ENCODE measurements at places on chromosomes 2 and 18.

DNA sequence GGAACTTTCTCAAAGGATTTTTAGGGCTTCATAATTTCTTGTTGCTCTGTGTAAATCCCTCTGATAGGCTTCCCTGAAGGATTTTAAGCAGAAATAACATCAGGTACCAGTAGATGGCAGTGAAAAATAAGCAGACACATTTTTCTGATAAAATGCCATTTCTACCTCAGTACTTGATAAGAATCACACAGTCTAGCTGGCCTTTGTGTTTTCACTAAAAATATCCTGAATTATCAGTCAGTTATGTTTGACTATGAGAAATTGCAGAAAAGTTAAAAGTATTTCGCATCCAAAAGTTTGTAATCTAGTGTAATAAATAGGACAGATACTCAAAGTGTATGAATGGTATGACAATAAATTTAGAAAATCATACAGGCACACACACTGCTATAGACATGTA, 68.7 kb downstream of the DNAJC10 start:
- no peak for DNase-seq

DNA sequence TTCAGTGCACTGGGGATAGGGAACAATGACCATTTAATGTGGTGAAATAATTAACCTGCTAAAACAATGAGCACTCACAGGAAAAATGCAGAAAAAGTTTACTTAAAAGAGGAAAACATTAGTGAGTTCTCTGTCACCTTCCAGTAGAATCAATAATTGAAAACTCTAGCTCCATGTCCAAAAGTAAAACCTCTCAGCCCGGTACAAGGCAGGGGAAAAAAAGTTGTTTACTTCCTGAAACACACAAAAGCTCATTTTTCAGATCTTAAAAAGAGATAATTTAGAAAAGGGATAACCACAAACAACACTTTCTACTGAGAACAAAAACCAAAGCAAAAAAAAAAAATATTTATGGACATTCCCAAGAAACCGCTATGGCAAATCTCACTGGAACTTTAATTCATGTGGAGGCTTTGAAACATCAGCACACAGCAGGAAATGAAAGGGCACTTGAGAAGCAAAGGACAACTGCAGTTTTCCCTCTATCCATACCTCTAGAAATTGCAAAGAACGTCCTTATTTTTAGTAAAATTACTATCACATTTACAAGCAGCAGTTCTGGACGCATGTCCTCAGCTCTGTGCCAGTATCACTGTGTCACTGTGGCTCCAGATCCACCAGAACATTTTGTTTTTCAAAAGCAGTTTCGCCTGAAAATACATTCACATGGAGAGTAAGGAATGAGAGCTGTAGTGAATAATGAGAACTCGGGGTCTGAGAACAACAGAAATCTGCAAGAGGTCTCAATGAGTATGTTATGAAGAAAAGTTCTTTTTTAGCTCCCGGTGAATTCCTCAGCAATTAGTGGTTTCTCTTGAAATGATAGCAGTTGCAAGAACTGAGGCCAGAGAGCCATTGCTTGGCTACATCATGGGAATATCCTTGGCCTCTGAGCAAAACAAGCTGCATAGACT, 44.7 kb upstream of the DNAH7 start:
- no peak for DNase-seq

DNA sequence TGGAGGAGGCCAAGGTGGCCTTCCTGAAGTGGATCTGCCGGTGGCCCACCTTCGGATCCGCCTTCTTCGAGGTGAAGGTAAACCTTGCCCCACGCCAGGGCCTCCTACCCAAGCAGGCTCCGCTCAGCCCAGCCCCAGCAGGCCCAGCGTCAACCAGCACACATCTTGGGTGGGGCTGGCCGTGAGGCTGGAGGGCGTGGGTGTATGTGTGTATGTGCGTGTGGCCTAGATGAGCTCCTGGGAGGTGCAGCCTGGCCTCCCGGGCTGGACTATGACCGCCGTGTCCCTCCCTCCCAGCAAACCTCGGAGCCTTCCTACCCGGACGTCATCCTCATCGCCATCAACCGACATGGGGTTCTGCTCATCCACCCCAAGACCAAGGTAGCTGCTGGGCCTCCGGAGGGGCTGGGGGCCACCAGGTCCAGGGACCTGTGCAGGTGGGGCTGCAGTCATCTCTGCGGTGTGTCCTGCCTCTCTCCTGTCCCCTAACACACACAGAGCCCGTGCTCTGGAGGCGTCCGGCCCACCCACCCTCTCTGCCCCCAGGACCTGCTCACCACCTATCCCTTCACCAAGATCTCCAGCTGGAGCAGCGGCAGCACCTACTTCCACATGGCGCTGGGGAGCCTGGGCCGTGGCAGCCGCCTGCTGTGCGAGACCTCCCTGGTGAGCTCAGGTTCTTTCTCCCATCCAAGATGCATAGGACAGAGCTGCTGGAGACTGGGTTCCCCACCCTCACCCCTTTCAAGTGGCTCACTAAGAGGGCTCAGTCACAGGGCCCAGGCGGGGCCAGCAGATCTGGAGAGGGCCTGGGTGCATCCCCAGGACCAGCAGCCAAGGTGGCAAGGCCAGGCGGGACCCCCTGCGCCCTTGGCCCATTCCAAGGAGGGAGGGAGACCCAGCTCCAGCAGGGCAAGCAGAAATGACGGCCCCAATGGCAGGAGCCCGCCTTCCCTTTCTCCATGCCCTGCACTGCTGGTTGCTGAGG, 9.4 kb upstream of the GPR17 start:
- no peak for DNase-seq

- no peak for DNase-seq
These were observed 156.0 kb downstream of the TANC1 start for GRCh38 chr2:159124441-159124911.

GRCh38 chr2:108918941-108919341, 70.1 kb downstream of the EDAR start:
- no peak for DNase-seq

- DNase-seq, result no peak
These were observed 289.8 kb downstream of the ALPK2 start for GRCh38 chr18:58338961-58339592.

DNA sequence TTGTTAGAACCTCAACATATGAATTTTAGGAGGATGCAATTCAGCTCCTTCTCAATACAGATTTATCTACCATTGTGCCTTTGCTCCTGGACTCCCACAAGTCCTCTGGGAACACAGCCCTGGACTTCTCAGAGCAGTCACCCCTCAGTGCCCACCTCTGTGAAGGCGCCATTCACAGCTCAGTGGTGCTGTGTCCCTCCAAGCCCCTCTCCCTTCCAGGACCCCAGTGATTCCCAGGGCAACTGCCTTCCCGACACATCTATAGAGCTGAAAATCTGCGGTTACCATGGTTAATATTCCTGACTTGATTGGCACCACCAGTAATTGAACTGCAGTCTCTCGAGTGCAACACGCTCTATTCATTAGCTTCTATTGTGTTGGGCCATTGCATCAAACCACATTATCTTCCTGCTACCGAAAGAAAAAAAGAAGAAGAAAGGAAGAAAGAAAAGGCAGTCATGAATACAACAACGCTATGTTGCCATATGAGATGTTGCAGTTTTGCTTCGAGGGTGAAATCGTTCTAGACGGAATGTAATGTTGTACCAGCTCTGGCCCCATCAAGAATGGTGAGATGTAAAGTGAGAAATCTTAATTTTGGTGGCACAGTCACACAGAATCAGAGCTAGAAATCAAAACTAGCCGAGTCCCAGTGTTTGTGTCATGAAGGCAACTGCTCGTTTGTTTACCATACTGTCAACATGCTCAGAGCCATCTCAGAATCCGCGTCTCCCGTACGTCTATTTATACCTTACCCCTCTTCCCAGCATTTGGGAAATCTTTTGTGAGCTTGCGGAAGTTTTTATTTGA, 524.0 kb upstream of the ID2 start:
- no peak for DNase-seq

DNA sequence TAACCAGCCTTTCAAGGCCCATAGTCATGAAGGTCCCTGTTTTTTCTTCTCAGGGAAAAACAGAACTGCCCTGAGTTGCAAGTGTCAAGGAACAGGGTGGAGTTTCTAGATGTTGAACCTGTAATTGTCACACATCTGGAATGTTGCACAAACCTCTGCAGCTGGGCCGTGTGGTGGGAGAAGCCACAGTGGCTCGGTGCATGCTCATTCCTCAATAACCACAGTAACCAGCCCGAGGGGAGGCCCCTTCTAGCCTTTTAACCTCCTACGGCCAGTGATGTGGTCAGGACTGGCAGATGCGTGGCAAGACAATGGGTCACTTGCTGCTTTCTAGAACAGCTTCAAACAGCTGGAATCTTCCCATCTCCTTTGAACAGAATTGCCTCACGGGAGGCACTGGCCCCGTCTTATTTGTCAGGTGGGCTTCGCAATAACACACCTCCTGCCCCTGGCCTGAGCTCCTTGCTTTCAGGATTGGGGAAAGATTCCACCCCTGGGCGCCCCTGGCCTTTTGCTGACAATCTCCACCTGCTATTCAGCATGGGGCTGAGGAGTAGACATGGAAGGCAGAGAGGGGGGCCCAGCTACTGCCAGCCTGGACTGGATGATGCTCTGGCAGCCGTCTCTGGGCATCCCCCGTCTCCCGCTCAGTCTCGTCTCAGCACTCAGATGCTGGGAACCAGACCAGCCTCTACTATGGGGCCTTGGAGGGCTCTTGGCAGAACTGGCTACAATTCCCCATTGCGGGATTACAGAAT, 102.9 kb downstream of the KLHL29 start:
- no peak for DNase-seq

- DNase-seq, result no peak
These were observed 323.1 kb downstream of the SLC8A1 start for GRCh38 chr2:40128796-40129195.

DNA sequence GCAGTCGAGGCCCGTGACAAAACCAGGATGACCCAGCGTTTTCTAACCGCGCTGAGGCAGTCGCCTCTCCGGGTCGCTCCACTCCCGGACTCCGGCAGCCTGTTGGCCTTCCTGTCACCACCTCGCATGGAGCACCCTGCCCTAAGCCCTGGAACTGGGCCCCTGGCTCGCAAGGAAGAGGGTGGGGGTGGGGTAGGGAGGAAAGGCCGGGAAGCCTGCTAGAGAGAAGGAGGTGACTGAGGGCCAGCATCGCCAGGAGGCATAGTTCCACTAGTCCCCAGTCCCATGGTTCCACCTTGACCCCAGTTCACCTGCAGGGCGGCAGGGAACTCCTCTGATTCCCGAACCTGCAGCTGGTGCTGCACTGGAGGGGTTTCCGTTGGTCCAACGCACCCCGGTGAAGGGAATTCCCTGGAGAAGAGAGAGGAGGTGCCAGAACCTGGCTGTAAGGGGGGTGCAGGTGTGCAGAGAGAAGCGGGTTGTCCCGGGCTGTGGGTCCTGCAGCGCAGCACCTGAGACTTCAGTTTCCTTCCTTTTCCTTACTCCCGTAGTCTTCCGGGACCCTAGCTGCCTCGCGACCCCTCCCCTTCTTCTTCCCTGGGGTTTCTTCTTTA, 11.8 kb upstream of the EN1 start:
- DNase-seq, result no peak

DNA sequence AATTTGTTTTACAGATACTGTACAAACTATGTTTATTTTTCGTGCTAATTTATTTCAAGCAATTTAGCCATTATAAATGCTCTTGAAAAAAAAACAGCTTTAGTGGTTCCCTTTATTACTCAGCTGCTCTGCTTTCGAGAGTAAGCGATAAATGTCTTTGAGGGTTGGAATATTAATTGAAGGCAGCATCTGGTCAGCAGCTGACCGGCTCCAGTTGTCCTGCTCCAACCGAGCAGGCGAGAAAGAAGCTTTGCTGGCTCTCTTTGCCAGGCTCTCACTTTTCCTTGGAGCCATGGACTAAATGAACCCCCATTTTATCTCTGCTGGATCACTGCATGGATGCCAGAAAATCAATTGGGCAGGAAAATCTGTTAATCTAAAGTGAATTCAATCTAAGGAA, 147.4 kb downstream of the LNPK start:
- no peak for DNase-seq
